CD4-positive, alpha-beta T cell treated with Interleukin-17A for 4 hours (primary cell): ENCODE measurements at places on chromosomes 2 and 18.

DNA sequence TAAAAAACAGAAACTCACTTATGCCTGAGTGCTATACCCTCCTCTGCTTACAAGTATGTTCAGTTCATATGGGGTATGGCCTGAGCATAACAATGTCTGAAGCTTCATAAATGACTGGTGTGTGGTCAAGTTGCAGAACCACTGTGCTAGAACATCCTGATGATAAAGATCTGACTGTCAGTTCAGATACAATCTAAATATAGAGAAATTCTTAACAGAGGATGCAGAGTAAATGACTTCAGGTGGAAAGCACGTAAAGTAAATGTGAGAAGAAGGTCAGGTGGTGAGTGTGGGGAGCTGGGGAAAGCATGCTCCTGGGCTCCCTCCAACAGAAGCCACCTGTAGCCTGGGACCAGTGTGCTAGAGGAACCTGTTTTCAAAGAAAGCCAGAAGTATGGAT is 926.2 kb downstream of the TSN start:
- DNase-seq = no peak

GRCh38 chr2:57885742-57886141 is 160.9 kb upstream of the VRK2 start:
- DNase-seq = no peak

DNA sequence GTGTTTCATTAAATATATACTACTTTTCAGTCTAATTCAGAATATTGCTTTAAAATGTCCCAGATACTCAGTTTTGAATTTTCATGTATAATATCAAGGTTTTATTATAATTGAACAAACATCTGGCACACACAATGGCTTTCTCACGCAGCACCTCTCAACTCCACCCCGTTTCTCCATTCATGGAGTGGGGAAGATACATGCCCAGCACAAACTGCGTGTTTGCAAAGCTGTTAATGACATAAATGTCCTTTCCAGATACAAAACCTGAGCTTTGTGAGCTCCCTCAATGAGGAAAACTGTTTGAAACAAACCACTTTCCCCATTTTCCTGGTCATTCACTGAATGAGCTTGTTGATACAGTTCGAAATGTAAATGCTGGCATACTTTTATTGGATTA is 150.3 kb upstream of the RASGRP3 start:
- DNase-seq = no peak

- DNase-seq = no peak
These were observed 24.5 kb downstream of the RAB3GAP1 start for GRCh38 chr2:135076556-135076955.

DNA sequence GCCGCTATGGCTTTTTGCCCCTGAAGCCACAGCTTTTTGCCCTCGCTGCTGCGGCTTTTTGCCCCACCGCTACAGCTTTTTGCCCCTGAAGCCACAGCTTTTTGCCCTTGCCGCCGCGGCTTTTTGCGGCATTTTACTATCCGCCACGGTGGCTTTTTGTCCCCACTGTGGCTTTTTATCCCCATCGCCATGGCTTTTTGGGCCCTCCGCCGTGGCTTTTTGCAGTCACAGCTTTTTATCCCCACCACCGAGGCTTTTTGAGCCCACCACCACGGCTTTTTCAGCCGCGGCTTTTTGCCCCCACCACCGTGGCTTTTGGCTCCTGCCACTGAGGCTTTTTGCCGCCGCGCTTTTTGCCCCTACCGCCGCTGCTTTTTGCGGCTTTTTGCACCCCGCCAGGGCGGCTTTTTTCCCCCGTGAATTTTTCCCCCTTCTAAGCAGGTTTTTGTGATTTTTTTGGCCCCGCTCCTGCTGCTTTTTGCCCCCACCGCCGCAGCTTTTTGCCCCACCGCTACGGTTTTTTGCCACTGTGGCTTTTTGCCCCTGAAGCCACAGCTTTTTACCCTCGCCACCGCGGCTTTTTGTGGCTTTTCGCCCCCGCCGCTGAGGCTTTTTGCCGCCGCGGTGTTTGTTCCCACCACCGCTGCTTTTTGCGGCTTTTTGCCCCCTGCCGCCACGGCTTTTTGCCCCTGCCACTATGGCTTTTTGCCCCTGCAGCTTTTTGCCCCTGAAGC is 2797.2 kb upstream of the TEKT4 start:
- DNase-seq = no peak

- DNase-seq = no peak
These were observed 19.1 kb downstream of the PROKR1 start for GRCh38 chr2:68662466-68662865.

GRCh38 chr2:201419057-201419635 is 32.1 kb downstream of the TRAK2 start:
- peak; percentile 19 for DNase-seq

DNA sequence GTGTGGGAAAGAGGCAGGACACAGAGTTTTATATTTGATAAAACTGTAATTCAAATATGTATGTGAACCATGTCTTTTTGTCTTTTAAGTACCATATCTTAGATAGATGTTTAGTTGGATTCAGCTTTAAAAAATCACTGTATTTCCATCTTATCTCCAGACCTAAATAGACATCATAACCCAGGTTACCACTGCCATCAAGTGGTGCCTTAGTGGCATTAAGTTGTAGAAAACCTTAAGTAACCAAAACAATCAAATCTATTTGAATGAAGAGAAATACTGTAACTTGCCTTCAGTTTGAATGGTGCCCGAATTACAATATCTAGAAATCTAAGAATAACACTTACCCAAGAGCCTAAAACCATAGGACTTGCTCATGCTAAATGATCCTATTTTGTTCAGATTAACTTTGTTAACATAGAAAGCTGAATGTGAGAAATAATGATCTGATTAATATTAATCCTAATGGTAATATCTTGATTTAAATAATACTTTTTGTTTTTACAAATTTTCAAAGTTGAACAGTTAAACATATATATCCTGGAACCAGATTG is 92.5 kb upstream of the MAP2 start:
- DNase-seq = no peak

DNA sequence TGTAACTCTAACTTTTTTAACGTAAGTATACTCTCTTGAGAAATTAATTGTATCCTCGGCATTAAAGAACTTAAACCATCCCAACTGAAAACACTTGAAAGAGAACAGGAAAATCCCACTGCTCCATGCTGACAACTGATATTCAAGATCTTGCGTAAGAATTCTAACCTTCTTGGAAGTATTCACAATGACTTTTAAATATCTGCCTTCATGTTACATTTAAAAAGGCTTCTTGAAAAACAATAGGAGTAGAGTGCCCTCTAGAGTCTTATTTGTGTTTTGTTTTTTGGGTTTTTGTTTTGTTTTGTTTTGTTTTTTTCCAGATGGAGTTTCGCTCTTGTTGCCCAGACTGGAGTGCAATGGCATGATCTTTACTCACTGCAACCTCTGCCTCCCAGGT is 65.4 kb upstream of the DNAJC10 start:
- no peak for DNase-seq

DNA sequence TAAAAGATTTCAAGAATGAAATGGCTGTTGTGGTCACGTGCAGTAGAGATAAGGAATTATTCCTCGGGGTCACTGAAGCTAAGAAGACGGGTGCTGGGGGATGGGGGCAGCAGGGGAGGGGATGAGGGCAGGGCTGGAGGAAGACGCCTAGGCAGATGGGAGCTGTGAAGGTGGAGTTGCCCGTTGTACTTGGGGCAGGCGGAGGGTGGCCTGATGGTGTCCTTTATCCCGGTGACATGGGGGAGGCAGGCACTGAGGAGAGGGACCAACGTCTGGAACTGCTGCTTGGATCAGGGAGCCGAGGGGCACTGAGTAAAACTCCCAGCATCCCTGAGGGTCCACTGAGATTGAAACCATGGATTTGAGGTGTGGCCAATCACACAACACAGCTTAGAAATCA is 64.9 kb downstream of the ZCCHC2 start:
- DNase-seq = no peak

GRCh38 chr2:156505696-156506095 is 69.5 kb downstream of the GPD2 start:
- no peak for DNase-seq

DNA sequence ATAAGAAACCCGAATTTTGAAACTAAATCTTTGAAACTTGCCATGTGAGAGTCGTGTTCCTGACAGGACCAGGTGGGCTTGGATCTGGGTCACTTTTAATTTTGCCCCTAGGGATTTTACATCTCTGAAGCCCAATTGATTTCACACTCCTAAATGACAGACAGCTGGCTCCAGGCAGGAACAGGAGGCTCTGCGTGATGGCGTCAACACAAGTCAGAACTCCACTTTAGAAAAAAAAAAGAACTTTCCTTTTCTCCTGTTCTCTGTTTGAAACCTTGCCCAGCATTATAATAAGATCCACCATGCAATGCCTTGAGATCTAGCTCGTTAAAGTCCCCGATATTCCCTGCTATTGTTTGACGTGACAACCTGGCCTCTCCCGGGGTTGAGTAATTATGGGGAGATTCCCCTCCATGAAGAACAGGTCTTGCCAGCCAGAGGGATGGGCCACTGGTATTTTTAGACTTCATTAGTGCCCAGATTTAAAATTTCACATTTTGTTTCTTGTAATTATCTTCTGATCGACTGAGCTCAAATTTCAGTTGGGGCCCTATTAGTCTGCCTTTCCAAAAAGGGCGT is 260.3 kb downstream of the KLHL29 start:
- DNase-seq = no peak

DNA sequence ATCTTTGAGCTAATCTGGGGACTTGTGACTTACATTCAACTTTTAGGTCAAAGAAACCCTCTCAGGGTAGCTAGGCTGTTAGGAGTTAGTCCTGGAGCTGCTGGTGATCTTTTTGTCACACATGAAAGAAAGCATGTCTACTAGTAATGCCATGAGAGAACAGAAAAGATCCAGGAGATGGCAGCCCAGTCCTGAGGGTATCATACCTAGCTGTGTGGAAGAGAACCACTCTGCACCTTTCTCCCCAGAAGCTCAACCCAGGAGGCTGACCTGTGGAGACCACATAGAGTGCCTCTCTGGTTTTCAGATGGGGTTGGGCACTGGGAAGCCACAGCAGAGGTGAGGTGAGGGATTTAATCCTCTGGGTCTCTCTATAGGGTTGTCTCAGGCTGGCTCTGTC is 460.2 kb upstream of the UBE2E3 start:
- DNase-seq = no peak

DNA sequence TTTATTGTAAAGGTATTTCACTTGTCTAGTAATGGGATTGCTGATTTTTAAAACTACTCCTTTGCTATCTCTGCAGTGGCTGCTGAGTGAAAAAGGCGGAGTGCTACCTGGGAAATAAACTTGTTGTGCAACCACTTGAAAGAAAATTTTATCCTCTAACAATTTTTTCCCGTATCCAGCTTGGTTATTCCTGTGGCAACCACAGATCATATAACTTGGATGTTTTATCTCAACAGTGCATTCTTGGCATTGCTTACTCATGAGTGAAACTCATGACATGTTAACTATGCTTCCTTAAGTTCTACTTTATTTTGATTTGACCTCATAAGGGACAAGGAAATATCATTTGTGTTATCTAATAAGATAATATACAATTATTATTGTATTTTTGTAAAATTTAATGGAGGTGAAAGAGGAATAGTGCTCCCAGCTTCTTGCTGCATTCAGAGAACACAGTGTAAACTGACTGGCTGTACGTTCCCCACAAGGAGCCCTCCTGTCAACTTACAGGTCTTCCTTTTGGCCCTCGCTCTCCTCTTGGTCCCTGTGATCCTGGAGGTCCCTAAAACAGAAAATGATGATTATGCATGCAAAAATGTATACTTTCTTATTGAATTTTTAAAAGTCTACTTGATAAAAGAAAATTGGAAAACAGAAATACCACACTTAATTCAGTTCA is 82.7 kb downstream of the COL5A2 start:
- no peak for DNase-seq

DNA sequence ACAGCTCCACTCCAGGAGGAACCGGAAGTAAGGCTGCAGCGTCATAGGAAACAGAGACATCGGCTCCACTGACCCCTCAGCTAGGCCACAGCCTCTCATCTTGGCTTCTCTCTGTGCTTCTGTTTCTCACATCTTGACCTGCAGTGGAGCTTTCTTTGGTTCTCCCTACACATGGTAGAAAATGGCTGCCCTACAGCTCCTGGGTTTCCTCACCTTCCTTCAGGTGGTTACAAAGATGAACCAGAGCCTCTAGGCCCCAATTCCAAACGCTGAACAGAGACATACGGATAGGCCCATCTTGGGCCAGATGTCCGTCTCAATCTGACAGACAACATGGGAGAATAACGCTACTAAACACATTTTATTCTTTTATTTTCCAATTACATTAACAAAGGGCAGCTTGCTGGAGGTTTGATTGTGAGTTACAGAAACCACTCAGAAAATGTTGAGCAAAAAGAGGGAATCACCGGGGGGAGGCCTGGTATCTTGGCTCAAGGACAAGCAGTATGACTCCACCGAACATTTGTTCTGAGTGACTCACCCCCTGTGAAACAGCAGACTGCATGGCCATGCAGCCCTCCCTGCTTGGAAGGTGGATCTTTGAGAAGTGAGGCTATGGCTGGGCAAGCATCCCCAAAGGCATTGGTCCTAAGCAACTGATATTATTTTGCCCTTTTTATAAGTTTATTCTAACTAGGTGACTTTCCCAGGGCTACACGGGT is 303.5 kb downstream of the CDCA7 start:
- DNase-seq = no peak

DNA sequence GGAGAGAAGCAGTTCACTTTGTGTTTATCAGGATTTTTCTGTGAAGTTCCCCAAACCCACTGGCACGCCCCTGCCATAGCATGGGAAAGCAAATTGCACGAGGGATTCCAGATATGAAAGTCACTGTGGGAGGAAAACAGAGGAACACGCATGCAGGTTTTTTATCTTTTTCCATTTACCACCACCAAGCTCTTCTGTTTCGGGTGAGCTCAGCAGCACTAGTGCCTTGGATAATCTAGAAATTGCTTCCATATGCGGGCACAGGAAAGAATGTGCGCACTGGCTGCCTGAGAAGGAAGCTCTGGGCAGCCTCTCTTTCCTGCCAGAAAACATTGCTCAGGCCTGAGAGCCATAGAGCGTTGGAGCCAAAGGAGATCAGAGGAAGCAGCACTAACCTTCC is 65.9 kb upstream of the WIPF1 start:
- no peak for DNase-seq

DNA sequence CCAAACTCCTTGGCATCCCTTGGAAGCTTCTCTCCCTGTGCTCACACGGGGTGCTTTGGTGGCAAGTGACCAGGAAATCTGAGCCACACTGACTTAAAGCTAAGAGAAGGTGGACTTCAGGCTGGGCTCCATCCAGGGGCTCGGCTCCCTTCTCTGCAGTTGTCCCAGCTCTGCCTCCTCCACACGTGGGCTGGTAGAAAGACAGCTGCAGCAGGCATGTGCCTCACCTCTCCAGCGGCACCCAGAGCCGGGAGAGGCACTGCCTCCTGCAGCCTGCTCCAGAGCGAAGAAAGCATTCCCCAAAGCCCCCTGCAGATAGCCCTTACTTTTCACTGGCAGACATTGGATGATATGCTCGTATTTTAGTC is 11.3 kb downstream of the KCNF1 start:
- DNase-seq = no peak

- DNase-seq = no peak
These were observed 27.4 kb downstream of the ADI1 start for GRCh38 chr2:3491716-3492474.

GRCh38 chr18:6056171-6056910 is 161.0 kb upstream of the TMEM200C start:
- DNase-seq = no peak
